Articular chondrocyte of knee joint (primary cell): ENCODE measurements at places on chromosomes 1 and 21. TPM values are rescaled to one million over a fixed set of nuclear protein-coding genes. Genes with fewer than 3 reads are reported as not detected.

The TRAPPC10 gene
- 25.7 and 29.7 TPM in 2 replicates for total RNA-seq

The FMO2 gene
- 1.2 and 3.6 TPM in 2 replicates for total RNA-seq

The GNAT2 gene
- total RNA-seq, result 0.13 and 0.22 TPM in 2 replicates

The OR13G1 gene
- total RNA-seq, result not detected in 2 replicates

The PLA2G2A gene
- 4.3 and 7.6 TPM in 2 replicates for total RNA-seq

The NMNAT2 gene
- 0.11 TPM in 1 of 2 replicates, not detected in the other for total RNA-seq

The LCE2B gene
- total RNA-seq, result not detected in 2 replicates

The OR6K3 gene
- total RNA-seq, result not detected in 2 replicates

The TEDDM1 gene
- total RNA-seq, result not detected in 2 replicates

The BRINP3 gene
- not detected in 2 replicates for total RNA-seq

The CELF3 gene
- not detected in 2 replicates for total RNA-seq

The CLDN14 gene
- total RNA-seq, result not detected in 2 replicates

The TEX38 gene
- total RNA-seq, result not detected in 2 replicates

The AVPR1B gene
- not detected in 2 replicates for total RNA-seq

The SLC26A9 gene
- under 0.01 TPM in 1 of 2 replicates, not detected in the other for total RNA-seq

The ADAMTS4 gene
- 0.43 and 0.52 TPM in 2 replicates for total RNA-seq

The MAN1A2 gene
- total RNA-seq, result 53.2 TPM in 2 replicates

The HSPB7 gene
- 13.2 and 19.6 TPM in 2 replicates for total RNA-seq
